ENCODE measurements at places on chromosomes 16 and 17.

DNA sequence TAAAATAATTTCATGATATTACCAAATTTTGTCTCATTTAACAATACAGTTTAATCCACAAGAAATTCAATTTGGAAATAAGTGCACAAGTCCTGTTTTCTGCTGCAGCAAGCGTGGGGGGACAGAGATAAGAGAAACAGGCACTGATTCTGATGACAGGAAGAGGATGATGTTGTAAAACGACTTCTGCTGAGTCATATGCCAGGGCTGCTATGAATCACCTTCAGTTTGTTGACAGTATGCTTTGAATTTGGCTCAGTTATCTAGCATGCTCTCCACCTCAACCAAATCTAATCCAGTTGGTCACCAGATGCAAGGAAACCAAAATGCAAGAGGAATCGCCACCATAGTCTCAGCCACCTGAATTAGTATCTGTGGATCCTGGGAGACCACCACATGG lies 244.1 kb upstream of the MON1B start:
- no peak for DNase-seq

GRCh38 chr16:53732296-53732929 lies 28.5 kb downstream of the FTO start:
- DNase-seq, result no peak

DNA sequence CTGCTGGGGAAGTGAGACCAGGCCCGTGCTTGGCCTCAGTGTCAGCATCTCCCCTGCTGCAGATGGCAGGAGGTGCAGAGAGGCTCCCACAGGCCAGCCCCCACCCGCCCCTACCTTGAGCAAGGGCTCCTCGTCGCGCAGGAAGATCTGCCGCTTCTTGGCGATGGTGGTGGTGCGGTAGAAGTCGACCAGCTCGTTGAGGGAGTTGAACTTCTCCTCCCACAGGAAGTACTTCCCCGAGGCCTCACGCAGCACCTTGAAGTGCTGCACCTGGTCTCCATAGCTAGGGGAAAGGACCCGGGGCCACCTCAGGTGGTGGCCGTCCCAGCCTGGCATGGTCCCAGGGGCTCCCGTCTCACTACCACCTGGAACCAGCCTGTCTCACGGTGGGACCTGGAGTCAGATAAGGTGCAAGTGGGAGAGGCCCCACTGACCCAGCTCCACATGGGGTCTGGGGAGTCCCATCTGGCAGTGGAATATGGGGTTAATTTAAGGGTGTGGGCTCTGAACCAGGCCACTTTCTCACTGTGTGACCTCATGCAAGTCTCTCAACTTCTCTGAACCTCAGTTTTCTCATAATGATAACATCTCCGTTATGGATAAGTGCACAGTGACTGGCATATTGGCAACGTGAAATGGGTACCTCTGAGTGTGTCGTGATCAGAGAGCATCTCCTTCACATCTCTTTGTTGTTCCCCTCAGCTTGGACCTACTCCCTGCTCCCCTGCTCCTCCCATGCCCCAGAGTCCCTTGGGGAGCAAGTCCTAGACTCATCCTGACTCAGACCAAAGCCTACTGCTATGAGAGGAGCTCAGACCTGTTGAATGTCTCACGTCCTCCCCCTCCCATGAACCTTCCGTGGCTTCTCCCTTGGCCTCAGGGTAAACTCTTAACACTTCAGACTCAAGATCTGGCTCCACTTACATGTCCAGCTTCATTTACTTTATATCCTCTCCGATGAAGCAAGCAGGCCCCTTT lies 19.8 kb upstream of the FAM83G start:
- no peak for DNase-seq

GRCh38 chr16:26261621-26262020 lies 569.9 kb downstream of the HS3ST4 start:
- no peak for DNase-seq

- no peak for DNase-seq
These were observed 868.1 kb downstream of the KCNJ2 start for GRCh38 chr17:71037386-71037785.

DNA sequence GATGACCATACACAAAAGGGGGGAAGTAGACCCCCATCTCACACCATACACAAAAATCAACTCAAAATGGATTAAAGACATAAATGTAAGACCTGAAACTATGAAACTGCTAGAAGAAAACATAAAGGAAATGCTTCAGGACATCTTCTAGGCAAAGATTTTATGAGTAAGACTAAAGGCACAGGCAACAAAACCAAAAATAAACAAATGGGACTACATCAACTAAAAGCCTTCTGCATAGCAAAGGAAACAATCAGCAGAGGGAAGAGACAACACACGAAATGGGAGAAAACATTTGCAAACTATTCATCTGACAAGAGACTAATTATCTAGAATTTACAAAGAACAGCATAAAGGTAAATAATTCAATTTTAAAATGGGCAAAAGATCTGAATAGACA lies 152.1 kb downstream of the AXIN2 start:
- DNase-seq, result no peak

DNA sequence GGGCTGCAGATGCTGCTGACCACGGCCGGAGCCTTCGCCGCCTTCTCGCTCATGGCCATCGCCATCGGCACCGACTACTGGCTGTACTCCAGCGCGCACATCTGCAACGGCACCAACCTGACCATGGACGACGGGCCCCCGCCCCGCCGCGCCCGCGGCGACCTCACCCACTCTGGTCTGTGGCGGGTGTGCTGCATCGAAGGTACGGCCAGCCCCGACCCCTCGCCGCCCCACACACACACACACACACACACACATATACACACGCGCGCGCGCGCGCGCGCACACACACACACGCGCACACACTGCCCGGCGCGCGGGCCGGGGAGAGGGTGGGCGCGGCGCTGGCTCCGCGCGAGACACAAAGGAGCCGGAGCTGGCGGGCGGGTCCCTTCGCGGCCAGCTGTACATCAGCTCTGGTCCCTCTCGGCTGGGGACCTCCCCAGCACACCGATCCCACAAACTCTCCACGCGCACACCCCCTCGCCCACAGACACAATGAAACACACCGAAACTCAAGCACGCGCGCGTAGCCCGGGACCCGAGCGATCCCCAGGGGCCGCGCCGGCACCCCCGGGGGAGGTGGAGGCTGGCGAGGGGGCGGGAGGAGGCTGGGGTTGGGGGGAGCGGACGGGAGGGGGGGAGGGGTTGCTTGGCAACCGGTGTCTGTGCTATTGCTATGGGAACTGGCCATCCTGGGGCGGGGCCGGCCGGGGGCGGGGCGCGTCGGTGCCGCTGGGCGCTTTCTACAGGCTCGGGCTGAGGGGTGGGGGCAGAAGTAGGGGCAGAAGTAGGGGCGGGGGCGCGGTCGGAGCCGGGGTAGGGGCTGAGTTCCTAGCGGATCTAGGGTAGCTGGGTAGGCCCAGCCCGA lies 658 bp downstream of the CACNG4 start:
- no peak for DNase-seq

- no peak for DNase-seq
These were observed 9.3 kb downstream of the UBE2G1 start for GRCh38 chr17:4357030-4357628.

DNA sequence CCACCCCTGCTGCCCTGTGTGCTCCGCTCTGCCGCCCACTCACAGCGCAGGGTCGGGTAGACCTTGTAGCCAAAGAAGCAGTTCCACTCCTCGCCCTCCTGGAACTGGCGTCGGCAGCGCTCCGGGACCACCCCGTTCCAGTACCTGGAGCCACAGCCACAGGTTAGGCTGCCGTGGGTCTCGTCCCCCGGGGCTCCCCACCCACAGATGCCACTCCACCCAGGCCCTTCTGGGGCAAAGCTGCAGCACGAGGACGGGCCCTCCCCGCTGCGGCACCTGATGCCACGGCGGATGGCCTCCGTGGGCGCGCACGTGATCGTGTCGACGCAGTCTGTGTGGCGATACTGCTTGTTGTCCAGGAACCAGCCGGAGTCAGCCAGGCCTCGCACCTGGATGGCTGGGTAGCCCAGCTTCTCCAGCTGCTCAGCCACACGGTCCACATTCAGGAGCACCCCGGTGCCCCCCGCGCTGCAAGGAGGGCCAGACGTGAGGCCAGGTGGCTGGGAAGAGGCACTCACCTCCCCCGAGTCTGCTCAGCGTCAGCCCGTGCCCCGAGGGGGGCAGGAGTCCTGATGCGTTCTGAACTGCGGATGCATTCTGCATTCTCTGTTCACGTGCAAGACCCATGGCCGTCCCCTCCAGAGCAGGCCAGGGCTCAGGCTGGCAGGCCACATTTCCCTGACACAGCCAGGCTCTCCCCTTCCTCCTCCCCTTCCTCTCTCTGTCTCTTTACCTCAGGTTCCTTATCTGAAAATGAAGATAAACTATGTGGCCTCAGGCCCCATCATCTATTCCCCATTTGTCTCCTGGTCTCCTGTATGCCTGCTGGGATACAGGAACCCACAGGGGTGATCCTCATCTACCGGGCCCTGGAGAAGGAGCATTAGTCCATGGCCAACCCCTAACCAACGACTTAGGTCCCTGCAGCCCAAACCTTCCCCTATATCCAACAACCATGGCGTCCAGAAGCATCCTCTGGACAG lies 4.1 kb downstream of the NOTUM start:
- peak; percentile 67 for DNase-seq

- DNase-seq, result no peak
These were observed 38.5 kb downstream of the ZNF276 start for GRCh38 chr16:89759746-89760340.

DNA sequence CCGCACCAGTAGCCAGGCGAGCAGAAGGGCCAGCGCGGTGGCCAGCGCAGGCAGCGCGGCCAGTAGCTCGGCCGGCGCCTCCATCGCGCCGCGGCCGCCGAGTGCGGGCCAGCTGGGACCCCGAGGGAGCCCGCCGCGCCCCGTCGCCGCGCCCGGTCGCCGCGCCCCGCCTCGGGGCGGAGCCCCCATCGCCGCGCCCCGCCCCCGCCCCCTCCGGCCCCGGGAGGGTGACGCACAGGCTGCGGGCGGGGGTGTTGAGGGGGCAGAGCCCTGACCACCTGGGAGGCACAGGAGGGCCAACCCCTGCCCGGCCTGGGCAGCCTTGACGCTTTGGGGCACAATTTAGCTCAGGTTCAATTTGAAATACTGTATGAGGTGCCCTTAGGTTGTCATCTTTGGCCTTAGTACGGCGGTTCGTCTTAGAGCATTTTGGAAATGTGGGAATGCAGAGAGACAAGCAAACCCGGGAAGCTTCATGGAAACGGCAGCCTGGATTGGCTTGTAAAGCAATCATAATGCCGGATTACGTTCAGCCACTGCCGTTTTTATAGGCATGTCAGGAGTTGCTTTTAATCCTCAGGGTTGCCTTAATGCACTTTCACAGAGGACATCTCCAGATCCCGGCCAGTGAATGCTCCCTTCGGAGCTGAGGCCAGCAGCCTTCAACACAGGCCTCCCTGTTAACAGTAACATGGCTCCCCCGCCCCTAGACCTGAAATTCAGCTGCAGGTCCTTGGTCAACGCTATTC lies at the start of gene MXRA7:
MXRA7 (minus strand) TSS at position 103 of the 749 bp plus-strand sequence; CDS start at position 84, 19 bp downstream.
- no peak for DNase-seq
